ENCODE measurements at places on chromosomes 7 and 10. TPM values are rescaled to one million over a fixed set of nuclear protein-coding genes. Genes with fewer than 3 reads are reported as not detected.

DNA sequence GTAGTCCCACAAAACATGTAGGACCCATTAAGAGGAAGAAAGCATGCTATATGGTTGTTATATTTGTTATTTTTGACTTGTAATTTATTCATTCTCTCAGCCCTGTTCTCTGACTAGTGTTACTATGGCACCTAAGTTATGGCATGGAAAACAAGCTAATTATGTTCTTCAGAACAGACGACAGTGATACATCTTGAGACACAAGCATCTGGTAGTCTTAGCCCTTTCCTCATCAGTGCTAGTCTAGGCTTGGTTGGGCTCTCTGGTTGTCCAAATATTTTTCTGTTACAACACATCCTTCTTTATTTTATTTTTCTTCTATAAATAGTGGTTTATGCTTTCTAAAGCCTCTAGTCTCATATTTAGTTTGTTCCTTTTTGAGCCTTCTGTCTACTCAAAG lies 308.3 kb upstream of the KAT6B start:
- no peak for DNase-seq

The PTTG1IP2 gene
- not detected for total RNA-seq

The SSC4D gene
- 7.1 TPM for total RNA-seq

- no peak for DNase-seq
Observed at GRCh38 chr10:131973160-131973951, 8.4 kb downstream of the BNIP3 start.

DNA sequence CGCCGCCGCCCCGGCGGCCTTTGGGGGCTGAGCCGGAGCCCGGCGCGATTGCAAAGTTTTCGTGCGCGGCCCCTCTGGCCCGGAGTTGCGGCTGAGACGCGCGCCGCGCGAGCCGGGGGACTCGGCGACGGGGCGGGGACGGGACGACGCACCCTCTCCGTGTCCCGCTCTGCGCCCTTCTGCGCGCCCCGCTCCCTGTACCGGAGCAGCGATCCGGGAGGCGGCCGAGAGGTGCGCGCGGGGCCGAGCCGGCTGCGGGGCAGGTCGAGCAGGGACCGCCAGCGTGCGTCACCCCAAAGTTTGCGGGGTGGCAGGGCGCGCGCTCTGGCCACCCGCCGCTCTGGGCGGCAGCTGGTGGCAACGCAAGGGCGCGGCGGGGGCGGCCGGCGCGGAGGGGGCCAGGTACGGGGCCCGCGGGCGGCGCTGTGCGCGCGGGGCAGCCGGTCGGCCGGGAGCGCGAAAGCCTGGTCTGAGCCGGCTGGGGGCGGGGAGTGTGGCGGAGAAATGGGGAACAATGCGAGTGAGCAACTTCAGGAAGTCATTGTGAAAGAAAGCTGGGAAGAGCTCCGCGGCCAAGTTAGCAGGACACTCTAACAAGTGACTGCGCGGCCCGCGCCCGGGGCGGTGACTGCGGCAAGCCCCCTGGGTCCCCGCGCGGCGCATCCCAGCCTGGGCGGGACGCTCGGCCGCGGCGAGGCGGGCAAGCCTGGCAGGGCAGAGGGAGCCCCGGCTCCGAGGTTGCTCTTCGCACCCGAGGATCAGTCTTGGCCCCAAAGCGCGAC lies at the start of gene IKZF1:
TSS of gene IKZF1 (plus strand) at position 588 of the 782 bp plus-strand sequence. CDS start 14,346 bp downstream, outside the sequence.
- DNase-seq, result no peak

DNA sequence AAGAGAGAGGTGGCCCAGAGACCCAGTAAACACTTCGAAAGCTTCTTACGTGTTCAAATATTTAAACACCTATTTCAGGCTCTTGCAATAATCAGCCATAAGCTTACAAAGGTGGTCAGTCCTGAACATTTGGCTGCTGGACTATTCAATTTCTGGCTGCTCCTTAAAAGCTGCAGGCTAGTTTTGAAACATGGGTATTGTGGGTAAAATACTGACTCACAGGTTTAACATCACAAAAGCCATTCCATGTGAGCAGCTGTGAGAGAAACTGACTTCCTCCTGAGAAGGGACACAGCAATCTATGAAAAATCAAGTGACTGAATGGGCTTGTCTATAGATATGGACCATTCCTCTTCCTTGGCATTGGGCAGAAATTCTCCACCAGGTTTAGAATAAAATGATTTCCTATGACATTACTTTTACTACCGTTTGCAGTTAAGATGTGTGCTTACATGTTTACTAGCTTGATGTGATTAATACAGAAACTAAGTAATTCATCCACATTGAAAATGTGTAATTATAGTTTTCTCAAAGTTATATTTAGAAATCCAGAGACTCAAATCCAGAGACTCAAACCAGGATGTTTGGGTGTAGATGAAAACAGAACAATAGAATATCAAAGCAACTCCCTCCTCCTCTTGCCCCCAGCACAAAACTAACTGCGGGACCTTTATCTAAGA lies 252.3 kb downstream of the GATA3 start:
- DNase-seq, result peak; percentile 2

The ZNF365 gene
- total RNA-seq, result 8.2 TPM

- DNase-seq, result no peak
Observed at GRCh38 chr10:490891-491571, 198.4 kb downstream of the DIP2C start.

The OR2A5 gene
- not detected for total RNA-seq

DNA sequence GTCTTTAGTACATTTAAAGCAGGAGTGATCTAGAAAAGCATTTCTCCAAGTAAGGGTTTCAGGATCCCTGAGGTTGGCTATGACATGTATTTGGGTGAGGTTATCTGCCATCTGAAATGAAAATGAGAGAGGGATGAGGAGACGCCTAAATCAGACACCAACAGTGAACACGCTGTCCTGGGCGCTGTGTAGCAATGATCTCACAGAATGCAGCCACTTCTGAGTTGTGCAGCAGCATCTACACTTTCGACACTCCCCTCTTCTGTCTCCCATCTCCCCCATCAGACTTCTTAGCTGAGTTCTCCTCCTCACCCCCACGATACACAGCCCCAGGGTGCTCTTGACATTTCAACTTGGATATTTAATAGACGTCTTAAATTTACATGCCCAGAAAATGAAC lies 95.4 kb downstream of the SVIL start:
- DNase-seq, result no peak

The CLEC5A gene
- total RNA-seq, result not detected

DNA sequence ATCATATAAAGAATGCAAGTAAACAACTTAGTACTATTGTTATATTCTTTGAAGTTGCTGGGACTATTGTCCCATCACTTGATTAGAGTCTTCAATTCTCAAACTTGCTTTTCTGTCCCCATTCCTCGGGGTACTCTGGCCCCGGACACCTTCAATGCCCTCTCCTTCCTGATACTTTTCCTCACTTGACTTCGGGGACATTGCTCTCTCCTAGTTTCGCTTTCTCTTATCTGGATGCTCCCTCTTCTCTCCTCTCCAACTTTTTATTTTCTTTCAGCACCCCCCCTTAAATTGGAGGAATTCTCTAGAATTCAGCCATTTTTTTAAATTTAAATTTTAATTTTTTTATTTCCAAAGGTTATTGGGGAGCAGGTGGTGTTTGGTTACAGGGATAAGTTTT lies 10.6 kb upstream of the OPTN start:
- no peak for DNase-seq

The GJD4 gene
- total RNA-seq, result not detected

DNA sequence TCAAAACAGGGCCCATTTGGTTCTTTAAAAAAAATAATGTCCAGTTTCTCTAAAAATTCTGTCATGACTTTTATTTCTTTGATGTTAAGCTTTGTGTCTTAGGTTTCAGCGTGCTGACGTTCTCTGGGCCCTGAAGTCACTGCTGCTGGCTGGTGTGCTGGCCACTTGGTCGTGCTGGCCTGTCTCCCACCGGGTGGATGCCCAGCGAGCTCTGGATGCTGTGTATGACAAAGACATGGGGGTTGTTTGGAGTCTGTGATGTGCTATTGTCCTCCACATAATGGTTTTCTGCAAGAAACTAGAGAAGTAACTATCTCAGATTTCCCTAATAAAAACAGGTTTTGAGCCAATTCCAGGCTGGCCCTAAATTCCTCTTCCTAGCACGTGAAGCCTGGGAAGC lies 9.5 kb upstream of the IDI2 start:
- no peak for DNase-seq

All from renal cortical epithelial cell (primary cell).